ENCODE measurements at places on chromosomes 1 and 21. TPM values are rescaled to one million over a fixed set of nuclear protein-coding genes. Genes with fewer than 3 reads are reported as not detected.

The LCE1B gene
- polyA plus RNA-seq = not detected

- no peak for DNase-seq
These were observed 11.9 kb downstream of the MEF2D start for GRCh38 chr1:156488566-156489165.

GRCh38 chr21:40731206-40731605 lies 115.8 kb downstream of the DSCAM start:
- DNase-seq = no peak

DNA sequence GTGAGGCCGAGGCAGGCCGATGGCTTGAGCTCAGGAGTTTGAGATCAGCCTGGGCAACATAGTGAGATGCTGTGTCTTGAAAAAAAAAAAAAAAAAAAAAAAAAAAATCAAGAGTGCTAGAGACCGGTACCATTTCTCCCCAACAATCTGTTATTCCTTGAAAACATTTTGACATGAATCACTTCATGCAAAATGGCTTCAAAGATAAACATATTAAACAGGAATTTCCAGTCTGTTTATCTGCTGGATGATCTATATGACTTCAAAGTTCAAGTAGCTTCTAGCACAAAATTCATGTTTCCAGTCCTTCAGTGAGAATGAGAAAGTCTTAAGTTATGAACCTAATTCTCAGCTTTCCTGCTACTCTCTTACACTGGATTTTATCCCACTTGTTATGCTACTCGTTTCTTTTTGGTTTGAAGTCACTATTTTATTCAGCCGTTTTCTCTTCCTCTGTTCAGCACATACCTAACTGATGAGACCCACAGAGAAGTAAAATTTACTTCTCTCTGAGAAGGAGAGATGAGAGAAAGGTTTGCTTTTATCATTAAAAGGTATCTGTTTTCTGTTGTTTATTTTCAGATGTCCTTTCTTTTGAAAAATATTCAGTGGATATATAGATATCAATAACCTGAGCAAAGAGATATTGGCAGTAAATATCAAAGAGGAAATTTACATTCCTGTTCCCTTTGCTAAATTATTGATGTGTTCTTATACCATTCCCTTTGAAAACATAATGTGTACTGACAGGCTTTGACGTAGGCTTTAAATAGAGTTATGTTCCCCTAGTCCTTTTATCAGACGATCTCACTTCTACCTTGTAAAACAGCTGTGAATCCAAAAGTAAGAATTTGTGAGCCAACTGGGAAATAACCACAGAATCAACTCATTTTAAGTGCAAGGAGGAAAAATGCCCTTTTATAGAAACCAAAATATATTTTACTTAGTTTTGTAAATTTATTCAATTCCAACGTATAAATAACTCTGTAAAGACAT lies 38.2 kb downstream of the CD46 start:
- DNase-seq = no peak

GRCh38 chr1:117820096-117820495 lies 109.3 kb downstream of the GDAP2 start:
- no peak for DNase-seq

- peak; percentile 42 for DNase-seq
These were observed 27.8 kb downstream of the ECE1 start for GRCh38 chr1:21262293-21263051.

GRCh38 chr1:62128745-62129144 lies 65.9 kb upstream of the L1TD1 start:
- no peak for DNase-seq
